ENCODE measurements at places on chromosomes 7 and 10. TPM values are rescaled to one million over a fixed set of nuclear protein-coding genes. Genes with fewer than 3 reads are reported as not detected.
A peak's percentile ranks its signal among the peaks of the same experiment; 100 is the strongest.

DNA sequence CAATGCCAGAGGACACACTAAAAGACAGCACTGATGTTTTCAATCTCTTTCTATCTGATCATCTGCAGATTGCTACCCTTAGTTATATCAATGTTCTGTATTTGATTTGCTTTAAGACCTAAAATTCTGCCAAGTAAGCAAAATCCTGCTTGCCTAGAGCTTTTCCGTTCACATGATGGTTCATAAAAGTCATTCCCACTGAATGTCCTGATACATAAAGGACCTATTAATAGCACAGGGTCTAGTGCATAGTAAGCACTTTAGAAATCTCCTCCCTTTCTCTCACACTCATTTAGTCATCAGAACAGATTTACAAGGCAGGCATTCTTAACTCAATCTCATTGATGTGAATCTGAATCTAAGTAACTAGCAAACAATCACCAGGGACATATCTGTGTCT, 68.8 kb downstream of the PCGF5 start:
- DNase-seq, result no peak

GRCh38 chr7:154913638-154914307, 89.2 kb downstream of the PAXIP1 start:
- DNase-seq, result peak; percentile 51

GRCh38 chr7:123494193-123494796, 40.1 kb downstream of the IQUB start:
- DNase-seq, result no peak

DNA sequence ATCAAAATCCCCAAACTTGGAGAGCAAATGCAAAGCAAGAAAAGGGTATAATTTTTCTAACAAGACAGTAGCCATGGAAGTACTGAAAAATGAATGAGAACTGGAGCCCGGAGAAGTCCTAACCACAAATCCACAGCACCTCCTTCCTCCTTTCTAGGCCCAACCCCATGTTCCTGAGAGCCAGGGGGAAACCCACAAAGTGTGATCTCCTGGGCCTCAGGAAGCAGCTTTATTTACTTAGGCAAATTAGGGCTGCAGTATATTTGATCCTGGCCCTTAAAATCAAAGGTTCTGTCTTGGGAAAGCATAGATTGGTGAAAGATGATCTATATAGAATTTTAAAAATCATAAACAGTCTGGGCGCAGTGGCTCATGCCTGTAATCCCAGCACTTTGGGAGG, 103.0 kb downstream of the DOCK4 start:
- DNase-seq, result no peak

DNA sequence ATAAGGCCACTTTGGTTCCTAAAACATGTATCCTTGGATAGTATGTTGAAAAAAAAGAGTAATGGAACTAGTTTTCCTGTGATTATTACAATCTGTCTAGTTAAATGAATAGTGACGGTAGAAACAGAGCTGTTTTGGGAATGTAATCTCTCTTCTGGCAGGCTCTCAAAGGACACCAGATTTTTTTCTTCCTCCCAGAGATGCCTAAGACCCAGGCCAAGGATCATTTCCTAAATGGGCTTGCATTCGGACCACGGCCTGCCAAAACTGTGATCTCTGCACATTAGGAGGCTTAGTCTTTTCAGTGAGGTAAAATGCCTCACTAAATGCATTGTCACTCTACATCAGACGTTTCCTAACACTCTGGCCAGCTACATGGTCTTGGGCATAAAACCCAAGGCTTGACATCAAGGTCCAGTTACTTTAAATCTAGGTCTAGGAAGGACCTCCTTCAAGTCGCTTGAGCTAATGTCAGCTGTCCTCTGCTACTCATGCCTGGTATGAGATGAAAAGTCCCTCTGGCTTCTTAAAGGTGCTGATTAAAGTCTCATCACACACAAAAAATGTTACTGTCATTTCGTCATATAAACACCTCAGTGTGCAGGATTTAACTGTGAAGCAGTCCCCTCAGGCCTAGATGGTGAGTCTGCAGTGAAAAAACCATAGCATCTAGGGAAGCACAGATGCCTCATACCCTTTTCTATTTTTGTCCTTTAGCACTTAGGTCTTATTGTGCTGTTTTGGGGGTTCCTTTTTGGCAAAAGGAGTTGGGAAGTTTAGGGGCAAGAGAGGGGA, 47.7 kb downstream of the DLD start:
- DNase-seq, result no peak

GRCh38 chr10:78937800-78938694, 130.7 kb upstream of the ZMIZ1 start:
- DNase-seq, result no peak

GRCh38 chr7:21371360-21371759, 56.5 kb upstream of the SP4 start:
- DNase-seq, result no peak

GRCh38 chr7:109868215-109868860, 1222.6 kb upstream of the LRRN3 start:
- DNase-seq, result no peak

DNA sequence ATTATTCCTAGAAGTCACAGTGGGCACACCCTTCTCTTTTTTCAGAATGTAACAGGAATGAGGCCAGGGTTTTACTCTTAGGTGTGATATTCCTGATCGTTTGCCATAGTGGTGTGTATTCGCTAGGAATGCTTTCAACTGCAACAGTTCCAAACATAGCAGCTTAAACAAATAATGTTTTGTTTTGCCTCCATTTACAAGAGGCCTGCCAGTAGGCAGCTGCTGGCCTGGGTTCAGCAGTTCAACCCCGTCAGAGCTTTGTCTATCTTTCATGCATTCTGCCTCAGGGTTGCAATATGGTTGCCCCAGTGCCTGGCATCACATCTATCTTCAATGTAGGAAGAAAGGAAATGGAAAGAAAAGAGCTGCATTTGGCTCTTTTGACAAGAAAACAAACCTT, 21.7 kb upstream of the RET start:
- no peak for DNase-seq

DNA sequence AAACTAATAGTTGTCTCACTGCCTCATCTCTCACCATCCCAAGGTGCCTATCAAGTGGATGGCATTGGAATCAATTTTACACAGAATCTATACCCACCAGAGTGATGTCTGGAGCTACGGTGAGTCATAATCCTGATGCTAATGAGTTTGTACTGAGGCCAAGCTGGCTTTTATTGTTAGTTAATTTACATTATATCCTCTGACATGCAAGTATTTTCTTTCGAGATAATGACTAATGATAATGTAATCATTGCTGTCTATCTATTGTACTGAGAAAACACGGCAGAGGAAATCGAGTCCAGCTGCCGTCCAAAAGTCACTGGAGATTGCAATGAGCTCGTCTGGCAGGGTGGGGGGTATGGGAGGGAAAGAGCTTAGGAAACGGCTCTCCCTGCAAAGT, 172.4 kb upstream of the LANCL2 start:
- no peak for DNase-seq

DNA sequence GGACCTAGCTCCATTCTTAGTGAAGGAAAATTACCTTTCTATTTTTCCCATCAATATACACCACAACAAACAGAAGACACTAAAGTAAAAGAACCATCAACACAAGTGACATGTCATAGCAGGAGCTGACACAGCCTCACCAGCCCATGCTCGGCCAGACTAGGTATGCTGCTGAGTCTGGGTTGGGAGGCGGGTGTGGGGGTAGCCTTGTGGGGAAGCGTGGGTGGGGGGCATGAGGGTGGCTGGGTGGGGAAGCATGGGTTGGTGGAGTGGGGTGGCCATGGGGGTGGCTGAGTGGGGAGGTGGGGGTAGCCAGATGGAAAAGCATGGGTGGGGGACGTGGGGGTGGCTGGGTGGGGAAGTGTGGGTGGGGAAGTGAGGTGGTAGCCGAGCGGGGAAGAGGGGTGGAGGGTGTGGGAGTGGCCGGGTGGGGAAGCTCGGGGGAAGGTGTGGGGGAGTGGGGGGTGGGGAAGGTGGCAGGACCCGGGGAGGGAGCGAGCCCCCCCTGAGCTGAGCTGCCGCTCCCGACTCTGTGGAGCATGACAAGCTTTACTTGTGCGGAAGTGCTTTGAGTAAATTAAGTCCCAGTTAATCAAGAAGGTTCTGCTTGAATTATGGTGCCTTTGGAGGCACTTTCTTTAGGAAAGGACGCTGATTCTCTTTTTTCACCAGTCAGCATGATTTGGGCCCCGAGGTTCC, 294.6 kb upstream of the ZNF32 start:
- no peak for DNase-seq

- DNase-seq, result no peak
Observed at GRCh38 chr10:114940735-114941134, 2.7 kb downstream of the TRUB1 start.

DNA sequence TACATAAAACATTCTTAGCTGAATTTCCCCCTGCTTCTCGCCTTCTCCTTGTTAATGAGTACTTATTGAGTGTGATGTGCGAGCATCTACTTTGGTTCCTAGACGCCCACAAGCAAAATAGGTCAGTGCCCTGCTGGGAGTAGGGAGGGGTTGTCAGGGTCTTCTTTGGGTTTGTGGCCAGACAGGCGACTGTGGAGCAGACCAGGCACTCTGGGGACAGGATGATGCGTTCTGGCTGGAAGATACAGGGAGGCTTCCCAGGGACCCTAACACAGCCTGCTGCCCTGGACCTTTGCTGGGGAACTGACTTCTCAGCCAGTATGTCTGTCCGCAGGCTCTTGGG, 227.2 kb downstream of the CUX1 start:
- DNase-seq, result no peak

DNA sequence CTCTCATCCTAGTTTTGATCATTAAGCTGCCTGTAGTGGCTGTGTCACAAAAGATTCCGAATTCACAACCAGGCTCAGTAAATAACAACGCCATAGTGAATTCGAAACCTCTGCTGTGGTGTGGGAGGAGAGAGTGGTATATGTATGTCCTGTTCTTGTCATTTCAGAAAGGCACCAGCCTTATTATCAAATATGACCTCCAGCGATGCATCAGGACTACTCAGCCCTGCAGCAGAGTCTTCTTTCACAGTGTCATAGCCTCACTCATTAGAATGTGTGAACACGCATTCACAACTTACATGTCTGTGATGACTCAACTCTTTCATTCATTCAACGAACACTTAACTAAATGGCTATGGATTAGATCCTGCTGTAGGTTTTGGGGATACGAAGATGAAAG, 15.3 kb downstream of the AOC1 start:
- no peak for DNase-seq

DNA sequence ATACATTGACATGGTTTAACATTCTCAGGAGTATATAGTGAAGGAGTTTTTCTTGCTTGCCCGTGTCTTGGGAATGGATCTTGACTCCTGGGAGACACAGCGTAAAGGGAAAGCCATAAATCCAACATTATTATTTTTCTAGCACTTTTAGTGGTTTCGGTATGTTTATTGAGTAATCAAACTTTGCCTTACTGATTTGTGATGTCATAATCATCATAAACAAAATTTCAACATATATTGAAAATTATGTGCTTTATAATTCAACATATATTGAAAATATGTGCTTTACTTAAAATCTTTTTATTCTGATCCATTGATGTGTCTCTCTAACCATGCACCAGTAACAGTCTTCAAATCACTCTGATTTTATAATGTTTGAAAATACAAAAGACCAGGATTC, 20.2 kb upstream of the OR2A5 start:
- no peak for DNase-seq

DNA sequence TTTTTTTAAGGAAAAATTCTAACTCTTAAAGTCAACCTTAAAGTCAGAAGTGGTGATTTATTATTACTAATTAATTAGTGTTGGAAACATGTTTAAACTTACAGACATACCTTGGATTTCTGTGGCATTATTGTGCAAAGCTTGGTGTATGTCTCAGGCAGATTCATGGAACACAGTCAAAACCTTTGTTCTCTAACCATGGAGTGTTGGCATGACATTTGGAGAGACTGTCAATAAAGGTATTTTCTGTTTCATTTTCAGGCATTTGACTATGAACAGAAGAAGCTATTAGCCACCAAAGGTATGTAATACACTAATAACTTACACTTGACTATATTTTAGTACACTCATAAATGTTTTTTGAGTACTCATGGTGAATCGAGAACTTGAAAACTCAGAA, 293.7 kb downstream of the BICC1 start:
- no peak for DNase-seq

DNA sequence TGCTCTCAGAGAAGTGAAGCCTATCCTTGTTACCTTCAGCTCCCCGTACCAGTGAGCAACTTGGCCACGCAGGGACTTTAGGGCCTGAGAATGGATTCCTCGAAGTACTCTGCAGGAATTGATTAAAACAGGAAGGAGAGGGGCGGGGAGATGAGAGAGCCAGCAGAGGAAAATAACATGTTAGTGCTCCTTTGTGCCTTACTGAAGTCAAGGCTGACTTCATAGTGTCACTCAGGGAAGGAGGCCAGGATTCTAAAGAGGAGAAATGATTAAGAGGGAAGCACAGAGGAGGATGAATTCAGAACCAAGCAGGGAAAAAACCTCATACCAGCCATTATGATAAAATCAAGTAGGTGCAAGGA, 195.6 kb upstream of the RHOBTB1 start:
- no peak for DNase-seq

The GSDME gene
- 3.1 TPM for total RNA-seq

The LIPN gene
- total RNA-seq, result not detected

The NKX2-3 gene
- not detected for total RNA-seq

The ARHGAP12 gene
- 18.3 TPM for total RNA-seq

The LRRC17 gene
- total RNA-seq, result 0.62 TPM

The FANK1 gene
- 0.24 TPM for total RNA-seq

The EGR2 gene
- 0.40 TPM for total RNA-seq

The GFRA1 gene
- total RNA-seq, result 21.2 TPM
